Right forelimb (tissue), 1 donor: ENCODE measurements at places on chromosomes 11 and 22.

GRCh38 chr11:102415304-102415916 is 37.2 kb downstream of the TMEM123 start:
- no peak for DNase-seq

DNA sequence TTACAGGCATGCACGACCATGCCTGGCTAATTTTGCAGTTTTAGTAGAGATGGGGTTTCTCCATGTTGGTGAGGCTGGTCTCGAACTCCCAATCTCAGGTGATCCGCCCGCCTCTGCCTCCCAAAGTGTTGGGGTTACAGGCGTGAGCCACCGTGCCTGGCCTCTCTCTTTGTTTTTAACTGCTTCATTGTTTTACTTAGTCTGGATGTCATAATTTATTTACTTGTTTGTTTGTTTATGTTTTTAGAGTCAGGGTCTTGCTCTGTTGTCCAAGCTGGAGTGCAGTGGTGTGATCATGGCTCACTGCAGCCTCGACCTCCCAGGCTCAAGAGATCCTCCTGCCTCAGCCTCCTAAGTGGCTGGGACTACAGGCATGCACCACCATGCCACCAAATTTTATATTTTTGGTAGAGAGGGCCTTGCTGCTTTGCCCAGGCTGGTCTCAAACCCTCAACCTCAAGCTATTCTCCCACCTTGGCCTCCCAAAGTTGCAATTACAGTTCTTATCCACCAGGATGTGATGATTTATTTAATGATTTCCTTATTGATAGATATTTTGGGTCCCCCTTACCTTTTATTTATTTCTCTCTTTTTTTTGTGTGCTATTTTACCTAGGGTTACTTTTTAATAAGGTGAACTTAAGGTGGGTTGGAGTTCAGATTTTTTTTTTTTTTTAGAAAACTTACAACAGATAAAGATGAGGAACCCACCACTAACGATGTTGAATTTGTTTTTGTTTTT is 52.6 kb upstream of the ADA2 start:
- DNase-seq = no peak

- no peak for DNase-seq
Observed at GRCh38 chr22:42799461-42800405, 57.3 kb downstream of the ARFGAP3 start.

- DNase-seq = no peak
Observed at GRCh38 chr11:8681837-8682302, 595 bp downstream of the TRIM66 start.

GRCh38 chr22:39349506-39349966 is 255 bp upstream of the SYNGR1 start:
- peak; percentile 73 for DNase-seq

- no peak for DNase-seq
Observed at GRCh38 chr11:80673566-80673965, 1232.7 kb upstream of the TENM4 start.

DNA sequence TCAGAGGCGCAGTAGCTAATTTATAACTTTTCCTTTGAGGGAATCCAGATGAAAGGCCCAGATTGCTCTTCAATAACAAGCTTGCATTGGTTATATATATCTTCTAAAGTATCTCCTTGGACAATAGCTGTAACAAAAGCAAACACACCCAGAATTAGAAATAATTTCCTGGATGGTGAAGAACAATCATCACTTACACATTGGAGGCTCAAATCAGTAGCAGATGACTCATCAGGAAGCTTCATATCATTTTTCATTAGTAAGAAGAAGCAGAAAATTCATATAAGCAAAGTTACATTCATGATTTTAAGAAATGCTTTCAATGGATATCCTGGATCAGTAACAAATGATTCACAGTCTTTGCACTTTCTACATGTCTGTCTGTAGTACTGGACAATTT is 173.6 kb upstream of the CCDC90B start:
- DNase-seq = no peak

GRCh38 chr22:49535527-49536125 is 292.0 kb downstream of the BRD1 start:
- no peak for DNase-seq

DNA sequence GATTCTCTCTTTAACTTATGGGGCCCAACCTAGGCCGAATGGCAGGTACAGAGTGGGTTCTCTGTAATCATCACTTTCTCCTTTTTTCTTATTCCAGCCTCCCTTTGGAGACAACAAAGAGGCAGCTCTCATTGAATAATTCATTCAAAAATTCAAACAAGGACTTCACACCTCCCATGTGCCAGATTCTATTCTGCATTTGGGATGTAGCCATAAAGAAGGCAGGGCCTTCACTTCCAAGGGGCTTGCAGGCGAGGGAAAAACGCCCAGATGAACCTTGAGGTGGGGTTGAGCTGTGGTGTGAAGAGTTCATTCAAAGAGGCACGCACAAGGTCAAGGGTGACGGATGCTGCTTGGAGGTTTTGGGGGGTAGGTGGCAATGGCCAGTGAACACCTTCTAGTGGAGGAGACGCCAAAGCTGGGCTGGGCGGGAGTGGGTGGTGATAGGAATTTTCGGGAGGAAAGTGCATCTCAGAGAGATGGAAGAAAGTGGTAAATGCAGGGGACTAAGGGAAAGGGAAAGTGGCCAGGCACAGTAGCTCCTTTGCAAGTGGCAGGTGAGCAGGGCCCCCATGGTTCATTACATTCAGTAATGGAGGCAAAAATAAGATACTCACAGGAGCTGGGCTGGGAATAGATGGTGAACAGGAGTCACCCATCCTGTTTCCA is 499.6 kb downstream of the MIAT start:
- DNase-seq = no peak

- no peak for DNase-seq
Observed at GRCh38 chr11:20627701-20628100, 28.3 kb downstream of the SLC6A5 start.

DNA sequence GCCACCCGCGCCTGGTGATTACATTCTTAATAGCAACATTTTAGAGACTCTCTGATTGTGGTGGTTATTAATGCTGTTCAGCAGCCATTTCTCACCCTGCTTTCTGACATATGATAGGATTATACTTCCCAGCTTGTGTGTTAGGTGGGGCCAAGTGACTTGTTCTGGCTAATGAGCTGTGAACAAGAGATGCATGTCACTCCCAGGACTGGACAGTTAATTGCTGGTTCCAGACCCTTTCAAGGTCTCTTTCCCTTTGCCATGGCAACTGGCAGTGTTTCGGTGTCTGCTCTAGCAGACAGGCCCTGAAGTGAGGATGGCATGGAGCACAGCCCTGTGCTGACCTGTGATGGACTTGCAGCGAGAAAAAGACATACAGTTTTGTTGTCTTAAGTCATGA is 8.9 kb upstream of the PTPRJ start:
- no peak for DNase-seq

DNA sequence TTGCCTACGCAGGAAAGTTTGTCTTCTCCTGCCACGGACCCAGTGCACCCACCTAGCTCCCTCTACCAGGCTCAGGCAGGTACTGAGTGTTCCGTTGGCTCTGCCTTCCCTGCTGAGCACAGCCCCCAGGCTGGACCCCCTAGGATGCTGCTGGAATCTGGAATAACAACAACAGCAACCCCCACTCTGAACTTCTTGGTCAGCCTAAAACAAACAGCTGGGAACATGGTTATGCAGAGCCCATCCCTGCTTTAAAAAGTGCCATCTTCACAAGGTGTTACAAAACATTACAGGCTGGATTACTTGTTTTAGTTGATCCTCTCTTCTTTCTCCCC is 1.8 kb downstream of the OPCML start:
- no peak for DNase-seq

- DNase-seq = no peak
Observed at GRCh38 chr11:126627421-126627820, 271.9 kb downstream of the ST3GAL4 start.
